ENCODE measurements at places on chromosomes 16 and 17.

DNA sequence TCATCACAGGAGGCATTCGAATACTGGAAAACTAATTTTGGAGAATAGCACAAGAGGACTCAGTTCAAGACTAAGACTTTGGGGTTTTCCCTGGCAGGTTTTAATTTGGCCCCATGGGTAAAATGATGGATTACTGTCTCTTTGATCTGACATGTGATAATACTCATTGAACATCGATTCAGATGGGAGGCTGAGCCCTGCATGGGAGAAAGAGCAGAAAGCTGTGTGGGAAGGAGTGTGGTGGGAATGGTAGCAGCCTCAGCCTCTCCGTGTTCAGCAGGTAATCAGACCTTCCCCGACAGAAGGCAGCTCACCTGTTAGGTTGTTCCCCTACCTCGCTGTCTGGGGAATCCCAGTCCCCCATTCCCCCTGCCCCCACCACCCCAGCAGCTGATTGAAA is 124.7 kb upstream of the TNRC6C start:
- DNase-seq, result no peak

DNA sequence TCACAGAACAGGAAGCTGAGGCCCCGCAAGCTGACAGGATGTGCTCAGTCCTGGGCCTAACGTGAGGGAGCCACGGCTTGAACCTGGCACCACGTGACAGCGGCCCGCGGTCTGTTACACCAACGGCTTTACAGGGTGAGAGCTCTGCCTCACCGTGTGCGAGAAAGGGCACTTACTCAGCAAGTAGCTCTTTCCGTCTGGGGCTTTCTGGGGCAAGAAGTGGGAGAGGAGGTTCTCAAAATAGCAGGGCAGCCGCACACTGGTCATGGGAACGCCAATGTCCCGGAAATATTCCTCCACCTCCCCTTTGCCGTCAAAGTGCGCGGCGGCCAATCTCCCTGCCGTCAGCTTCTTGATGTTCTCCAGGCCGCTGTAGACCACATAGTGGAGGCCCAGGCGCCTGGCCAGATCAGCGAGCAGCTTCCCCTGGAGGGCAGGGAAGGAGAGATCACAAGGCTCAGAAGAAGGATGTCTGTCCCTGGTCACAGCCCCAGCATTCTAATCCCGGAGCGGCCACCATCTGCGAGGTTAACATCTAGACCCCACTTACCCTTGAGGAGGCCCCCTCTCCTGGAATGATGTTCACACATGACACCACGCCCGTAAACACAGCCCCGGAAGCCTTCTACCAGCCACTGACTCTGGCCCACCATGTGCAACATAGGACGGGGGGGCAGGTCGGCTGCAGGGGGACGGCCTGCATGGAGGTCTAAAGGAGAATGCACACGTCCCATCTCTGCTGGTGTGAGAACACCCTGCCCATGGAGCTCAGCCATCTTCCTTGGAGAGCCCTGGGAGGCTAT is 8.2 kb downstream of the NMRAL1 start:
- DNase-seq, result no peak

DNA sequence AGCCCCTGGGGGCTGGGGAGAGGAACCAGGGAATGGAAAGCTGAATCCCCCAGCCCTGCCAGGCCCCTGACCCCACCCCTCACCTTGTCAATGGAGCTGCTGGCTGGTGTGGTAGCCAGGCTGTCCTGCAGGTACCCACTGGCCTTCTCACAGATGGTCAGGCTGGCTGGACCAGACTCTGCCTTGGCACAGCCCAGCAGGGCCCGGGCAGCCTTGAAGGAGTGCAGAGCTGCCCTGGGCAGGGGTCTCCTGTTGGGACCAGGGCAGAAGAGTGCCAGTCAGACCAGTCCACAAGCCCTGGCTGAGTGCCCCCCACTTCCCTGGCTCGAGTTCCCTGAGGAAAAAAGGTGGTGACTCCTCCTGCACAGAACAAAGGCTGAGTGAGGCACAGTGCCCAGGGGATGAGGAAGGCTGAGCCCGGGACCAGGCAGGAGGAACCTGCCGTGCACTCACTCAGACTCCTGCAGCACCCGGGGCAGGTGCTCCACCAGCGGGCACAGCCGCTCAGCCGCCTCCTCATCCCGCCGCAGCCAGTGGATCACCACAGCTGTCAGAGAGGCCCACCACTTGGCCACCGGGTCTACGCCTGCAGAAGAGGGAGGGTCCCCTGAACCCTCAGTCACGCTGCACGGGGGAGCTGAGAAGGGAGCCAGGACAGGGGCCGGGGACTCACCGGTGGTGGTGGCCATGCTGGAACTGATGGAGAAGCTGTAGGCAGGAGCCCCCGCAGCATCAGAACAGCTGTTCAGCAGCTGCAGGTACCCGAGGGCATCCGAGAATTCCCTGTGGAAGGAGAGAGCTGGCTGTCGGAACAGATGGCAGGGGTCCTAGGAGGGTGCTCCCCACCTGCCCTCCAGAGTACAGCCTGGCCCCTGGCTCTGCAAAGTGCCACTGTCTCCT is 22.4 kb downstream of the SREBF1 start:
- DNase-seq, result no peak

DNA sequence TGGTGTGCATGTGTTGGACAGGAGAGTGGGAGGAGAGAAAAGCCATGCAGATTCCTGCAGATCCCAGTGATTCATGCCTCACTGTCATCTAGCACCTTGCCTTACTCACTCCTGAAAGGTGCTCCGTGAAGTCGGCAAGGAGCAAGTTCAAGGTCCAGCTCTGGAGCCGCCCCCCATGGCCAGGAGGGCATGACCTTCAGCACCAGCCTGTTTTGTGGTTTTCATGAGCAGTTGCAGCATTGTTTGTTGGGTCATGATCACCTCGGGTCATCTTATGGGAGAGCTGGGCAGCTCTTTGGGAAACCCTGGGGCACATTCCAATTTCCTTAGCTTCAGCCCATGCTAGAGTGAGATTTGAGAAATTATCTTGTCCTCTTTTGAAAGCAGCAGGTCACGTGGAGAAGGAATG is 137.5 kb upstream of the IRX3 start:
- no peak for DNase-seq

DNA sequence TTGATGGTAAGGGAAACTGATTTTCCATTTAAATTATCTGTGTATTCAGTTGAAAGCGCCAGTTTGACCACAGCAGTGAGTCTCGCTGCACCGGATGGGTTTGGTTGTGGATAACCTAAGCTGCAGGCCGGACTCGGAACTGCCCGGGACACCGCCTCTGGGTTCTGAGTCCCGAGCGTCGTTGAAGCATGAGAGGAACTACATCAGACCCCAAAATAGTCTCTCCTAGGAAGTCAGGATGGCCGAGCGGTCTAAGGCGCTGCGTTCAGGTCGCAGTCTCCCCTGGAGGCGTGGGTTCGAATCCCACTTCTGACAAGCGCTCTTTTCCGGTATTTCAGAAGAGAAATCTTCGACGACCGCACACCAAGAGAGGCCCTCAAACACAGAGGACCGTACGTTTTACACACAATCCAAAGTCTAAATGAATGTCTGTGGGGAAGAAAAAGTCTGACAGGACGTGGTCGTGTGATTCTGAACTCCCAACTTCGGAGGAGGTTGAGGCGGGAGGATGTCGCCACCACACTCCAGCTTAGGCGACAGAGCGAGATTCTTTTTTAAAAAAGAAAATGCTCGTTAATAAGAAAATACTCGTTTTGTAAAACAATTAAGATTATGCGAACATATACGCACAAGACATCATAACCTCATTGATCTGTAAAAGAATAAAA is 15.4 kb upstream of the PLLP start:
- peak; percentile 83 for DNase-seq

- no peak for DNase-seq
Observed at GRCh38 chr17:34614698-34615097, 35.3 kb downstream of the TMEM132E start.

DNA sequence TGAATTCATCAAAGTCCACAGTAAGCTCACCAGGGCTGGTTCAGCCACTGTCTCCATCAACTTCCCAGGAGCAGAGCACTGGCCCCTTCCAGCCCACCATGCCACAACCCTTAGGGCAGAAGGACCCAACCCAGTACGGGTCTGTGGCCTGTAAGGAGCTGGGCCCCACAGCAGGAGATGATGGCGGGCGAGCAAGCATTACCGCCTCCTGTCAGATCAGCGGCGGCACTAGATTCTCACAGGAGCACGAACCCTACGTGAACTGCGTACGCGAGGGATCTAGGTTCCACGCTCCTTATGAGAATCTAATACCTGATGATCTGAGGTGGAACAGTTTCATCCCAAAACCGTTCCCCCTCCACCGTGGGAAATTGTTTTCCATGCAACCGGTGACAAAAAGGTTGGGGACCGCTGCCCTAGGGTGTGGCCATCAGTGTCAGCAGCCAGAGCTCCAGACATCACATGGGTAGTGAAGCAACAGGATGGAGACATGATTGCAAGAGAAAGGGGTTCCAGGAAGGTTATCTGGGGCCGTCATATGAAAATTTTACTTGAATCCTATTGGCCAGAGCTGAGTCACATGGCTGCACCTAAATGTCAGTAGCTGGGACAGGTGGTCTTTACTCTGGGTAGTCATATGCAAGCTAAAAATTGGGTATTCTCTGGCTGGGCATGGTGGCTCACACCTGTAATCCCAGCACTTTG is 12.4 kb upstream of the SLC25A19 start:
- no peak for DNase-seq

DNA sequence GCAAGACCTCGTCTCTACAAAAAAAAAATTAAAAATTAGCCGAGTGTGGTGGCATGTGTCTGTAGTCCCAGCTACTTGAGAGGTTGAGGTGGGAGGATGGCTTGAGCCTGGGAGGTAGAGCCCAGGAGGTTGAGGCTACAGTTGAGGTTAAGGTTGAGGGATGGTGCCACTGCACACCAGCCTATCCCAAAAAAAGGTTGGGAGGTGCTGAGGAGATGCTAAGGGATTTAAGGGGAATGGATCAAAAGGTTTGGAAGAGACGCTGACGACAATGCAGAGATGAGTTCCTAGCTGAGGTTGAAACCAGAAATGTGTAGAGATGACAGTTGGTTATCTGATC is 4.7 kb upstream of the NSMCE1 start:
- no peak for DNase-seq

- no peak for DNase-seq
Observed at GRCh38 chr16:71915350-71915749, 20.0 kb downstream of the IST1 start.

DNA sequence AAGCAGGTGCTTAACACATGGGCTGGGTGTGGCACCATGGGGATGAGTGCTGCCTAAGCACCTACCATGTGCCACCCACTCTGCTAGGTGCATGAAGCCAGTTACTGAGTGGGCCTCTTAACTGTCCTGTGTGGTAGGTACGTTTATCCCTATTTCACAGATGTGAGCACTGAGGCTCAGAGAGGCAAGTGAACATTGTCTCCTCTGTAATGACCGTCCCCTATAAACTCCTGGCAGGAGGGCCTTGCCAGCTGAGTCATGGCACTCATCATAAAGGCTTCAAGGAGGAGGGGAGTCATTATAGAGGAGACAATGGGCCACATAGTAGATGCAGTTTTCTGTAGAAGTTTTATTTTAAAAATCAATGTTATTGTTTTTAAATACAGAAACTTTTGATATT is 79.1 kb downstream of the RAB11FIP4 start:
- no peak for DNase-seq

DNA sequence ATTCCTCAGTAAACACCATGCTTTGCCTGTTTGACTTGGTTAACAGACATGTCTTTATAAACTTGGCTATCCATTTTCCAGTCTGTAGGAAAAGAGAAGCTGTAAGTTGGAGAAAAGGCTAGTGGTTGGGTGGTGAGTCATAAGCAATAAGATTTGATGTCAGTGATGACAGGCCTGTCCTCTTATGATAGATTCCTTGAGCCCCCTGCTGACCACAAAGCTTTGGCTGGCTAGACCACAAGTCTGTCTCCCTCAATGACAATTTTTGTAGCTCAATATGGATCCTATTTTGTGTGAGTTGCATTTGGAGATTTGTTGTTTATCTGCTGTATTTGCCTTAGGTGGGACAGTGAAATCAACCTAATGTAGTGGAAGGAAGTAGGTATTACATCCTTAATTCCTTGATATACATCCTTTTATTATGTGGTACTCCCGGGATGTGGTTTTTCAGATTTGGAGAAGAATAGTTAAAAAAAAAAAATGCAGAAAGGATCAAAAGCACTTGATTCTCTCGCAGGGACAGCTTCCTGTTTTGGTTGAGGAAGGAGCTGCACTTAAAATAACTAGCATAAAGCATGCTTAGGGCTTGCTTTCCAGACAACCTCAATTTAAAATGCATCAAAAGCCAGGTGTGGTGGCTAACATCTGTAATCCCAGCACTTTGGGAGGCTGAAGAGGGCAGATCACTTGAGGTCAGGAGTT is 67.4 kb downstream of the SIAH1 start:
- no peak for DNase-seq

- DNase-seq, result no peak
Observed at GRCh38 chr17:4097165-4097960, 45.5 kb downstream of the ZZEF1 start.

- DNase-seq, result peak; percentile 48
Observed at GRCh38 chr17:73429440-73430164, 117.8 kb upstream of the CDC42EP4 start.

GRCh38 chr16:46747777-46748651 is at the start of gene MYLK3:
Gene MYLK3 (minus strand): TSS chr16:46748344. CDS start chr16:46748193, 151 bp downstream.
- no peak for DNase-seq

DNA sequence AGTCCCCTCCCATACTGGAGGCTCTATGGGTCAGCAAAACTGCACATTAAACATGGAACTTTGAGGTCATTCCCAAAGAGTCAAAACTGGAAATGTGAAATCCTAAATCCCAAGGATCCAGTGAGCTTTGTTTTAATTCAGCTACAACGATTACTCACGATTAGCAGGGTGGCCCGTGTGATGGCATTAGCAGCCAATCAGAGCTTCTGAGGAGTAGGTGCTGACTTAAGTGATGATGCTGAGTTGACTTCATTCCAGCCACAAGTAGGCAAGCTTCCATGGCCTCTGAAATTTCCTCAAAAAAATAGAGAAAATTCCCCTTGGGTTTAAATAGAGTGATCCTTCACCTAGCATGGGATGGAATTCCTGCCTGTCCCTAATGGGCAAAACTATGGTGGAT is 28.1 kb upstream of the BEAN1 start:
- no peak for DNase-seq

- DNase-seq, result no peak
Observed at GRCh38 chr17:46832331-46832821, 13.9 kb upstream of the WNT3 start.

DNA sequence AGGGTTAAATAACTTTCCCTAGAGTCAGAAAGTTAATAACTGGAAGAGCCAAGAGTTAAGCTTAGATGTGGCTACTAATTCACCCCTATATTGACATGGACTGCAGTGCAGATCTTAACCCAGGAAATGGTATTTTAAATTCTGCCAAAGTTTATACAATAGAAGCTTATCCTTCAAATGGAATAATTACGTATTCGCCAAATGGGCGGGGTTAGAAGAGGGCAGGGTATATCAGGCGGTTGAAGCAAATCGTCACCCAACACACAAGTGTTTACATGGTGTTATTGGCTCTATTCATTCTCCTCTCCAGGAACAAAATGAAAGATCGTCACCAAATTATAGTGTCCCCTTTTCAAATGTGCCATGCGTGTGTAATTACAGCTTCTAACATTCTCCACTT is 182.7 kb downstream of the PRKCB start:
- no peak for DNase-seq

GRCh38 chr16:83615953-83616350 is 191.8 kb upstream of the HSBP1 start:
- no peak for DNase-seq

Measured in SW 1271 (cell line).